Substantia nigra (tissue), 51 donors: ENCODE measurements at places on chromosomes 7 and 10.

GRCh38 chr10:13773496-13774170 lies 186.9 kb downstream of the PRPF18 start:
- no peak for DNase-seq

DNA sequence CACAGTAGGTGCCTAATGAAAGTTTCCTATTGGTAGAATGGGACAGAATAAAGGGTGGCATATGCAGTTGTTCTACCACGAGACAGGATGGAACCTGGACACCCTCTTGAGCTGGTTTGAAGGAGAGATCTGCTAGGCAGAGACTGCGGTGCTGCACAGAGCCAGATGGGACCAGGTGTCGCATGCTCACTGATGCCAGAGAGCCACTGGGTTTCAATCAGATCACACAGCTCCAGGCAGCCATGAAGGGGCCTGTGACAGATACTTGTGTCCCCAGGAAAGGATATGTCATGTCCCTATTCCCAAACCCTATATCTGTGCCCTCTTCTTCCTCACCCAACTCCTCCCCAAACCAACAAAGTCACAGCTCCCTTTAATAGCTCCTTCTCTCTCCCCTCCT lies 235.7 kb downstream of the PRPF18 start:
- no peak for DNase-seq

GRCh38 chr7:107506674-107507339 lies 37.0 kb downstream of the GPR22 start:
- DNase-seq: no peak

GRCh38 chr10:121187391-121187790 lies 336.2 kb downstream of the WDR11 start:
- DNase-seq: no peak

DNA sequence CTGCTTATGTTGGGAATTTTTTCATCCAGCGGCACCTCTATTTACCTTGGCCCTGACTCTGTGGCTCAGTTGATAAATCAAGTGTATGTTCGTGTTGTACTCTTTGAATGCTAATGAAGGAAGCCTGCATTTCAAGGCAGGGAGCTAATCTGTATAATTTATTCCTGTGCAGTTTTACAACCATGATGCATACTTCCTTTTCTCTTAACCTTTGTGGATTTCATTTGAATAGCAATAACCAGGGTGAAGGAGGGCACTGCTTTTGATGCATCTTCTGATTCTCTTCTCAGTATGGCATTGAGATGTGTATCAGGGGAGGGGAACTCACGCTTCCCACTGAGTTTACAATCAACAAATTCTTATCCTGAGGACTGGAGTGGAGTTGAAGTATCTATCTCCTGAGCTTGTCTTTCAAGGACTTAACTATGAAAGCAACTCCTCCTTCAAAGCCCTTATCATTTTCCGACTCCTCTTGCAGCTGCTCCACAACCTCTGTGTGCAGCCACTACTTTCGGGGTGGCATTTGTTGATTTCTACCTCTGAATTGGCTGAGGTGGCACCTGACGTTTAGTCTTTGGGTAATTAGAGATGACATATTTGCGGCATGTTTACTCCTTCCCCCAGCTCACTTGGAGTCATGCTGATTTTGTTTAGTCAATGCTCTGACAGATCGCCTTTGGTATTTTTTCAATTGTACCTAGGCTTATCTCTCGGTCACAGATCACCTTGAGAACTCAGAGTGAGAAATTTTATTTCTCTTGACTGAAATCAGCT lies 275.2 kb downstream of the PHTF2 start:
- no peak for DNase-seq

- DNase-seq: no peak
Measured at GRCh38 chr10:56090914-56091540, 270.0 kb downstream of the ZWINT start.

DNA sequence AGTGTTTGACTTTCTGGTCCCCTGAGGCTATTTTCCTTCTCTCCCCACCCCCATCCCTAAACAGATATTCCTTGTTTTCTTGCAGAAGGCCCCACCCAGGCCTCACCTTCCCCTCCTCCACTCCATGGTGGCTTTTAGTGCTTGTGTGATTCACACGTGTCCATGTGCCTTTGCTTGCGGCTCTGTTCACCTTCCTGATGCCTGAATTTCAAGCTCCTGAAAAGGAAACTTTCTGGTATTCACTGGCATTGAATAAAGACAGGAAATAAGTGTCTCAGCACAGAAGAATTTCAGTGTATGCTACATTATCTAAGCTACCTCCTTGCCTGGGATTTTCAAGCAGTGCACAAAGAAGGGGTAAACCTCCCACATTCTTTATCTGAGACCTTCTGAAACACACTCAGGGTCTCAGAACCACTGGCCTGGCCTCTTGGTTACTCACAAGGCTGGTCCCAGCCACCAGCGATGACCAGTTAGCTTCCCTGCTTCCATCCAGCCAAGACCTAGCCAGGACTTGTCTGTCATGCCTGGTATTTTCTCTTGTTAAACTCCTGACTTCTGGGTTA lies 17.2 kb upstream of the UBE2H start:
- no peak for DNase-seq

GRCh38 chr10:102509387-102509786 lies 5.6 kb downstream of the SUFU start:
- no peak for DNase-seq

DNA sequence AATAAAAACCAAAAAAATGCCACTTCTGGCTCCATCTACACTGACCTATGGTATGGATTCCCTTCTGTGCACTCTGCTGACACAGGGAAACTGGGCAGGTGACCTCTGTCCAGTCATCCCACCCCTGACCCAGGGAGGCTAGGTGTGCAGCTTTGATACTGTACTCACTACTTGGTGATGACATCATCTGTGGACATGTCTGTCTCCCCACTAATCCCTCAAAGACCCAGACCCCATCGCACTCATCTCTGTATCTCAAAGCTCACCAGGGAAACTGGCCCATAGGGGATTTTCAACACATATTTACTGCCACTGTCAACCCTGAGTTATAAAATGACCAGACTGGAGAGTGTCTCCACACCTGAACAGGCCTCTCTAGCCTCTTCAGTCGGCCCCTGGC lies 10.6 kb downstream of the SGMS1 start:
- DNase-seq: no peak

DNA sequence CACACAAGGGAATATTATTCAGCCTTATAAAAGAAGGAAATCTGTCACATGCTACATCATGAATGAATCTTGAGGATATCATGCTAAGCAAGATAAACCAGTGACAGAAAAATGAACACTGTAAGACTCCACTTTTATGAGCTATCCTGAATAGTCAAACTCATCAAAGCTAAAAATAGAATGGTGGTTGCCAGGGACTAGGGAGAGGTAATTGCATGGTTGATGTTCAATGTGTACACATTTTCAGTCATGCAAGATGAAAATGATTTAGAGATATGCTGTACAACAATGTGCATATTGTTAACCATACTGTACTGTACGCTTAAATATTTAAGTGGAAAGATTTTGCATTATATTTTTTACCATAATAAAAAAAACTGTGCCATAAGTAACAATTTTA lies 1349.1 kb downstream of the XPNPEP1 start:
- no peak for DNase-seq

- DNase-seq: no peak
Measured at GRCh38 chr10:128061306-128062300, 64.6 kb downstream of the MKI67 start.

DNA sequence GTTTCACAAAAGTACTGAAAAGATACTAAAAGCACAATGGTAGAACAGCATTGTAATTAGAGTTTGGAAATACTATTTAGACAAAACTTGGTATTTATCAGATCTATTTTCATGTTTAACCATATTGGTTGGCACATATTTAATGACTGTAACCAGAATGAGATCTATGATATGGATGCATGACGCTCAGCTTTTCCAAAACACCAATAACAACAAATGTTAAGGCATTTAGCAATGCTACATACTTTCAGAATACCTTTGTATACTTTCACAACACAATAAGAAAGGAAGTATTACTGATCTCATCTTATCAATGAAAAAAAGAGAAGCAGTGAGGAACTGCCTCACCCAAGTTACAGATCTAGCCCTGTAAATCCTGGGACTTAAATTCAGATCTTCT lies 74.8 kb downstream of the THSD7A start:
- no peak for DNase-seq

DNA sequence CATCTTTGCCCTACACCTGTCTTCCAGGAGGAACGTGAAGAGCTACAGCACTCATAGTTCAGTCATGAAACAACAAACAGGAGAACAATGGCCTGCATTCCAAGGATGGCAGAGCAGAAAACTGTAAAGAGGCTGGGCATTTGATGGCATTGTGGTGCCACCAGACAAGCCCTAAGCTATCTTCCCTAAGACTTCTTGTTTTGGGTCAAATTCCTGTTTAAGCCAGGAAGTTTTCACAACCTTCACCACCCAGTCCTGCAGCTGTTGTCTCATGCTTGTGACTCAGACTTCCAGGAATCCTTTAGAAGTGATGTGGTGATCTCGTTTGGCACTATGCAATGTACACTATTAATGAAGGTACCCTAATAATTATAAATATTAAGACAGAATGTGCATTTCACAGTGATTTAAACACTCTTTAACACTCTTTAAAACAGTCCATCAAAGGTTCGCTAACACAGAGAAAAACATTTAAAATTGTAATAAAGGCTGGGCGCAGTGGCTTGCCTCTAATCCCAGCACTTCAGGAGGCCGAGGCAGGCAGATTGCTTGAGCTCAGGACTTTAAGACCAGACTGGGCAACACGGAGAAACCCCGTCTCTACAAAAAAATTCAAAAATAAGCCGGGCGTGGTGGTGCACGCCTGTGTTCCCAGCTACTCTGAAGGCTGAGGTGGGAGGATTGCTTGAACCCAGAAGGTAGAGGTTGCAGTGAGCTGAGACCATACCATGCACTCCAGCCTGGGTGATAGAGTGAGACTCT lies 2.7 kb upstream of the HERPUD2 start:
- DNase-seq: no peak

DNA sequence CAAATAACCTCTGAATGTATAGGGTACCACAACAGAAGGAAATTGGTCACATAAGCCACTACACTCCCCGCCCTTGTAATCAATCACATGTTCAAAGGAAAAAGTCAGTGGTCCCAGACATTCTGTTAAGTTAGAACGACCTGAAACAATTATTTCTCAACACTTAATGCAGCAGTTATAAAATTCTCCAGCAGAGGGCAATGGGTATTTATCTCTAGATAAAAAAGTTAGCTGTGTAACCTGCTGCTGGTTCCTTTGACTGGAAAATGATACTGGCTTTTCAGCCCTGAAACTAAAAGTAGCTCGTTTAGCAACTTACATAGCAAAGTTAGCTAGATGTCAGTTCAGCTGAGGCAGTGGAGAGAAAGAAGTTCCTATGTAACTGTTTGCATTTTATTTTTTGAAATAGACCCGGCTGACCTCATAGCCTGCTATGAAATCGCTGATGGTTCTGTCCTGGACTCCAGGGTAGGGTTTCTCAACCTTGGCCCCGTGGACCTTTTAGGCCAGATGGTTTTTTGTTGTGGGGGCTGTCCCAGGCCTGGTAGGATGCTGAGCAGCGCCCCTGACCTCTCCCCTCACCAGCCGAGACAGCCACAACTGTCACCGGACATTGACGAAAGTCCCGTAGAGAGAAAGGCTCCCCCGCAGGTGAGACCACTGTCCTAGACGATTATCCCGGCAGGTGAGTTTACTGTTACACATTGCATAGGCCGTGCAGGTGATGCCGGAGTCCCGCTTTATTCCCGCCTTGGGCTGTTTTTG lies 40.2 kb upstream of the PROSER2 start:
- no peak for DNase-seq

- no peak for DNase-seq
Measured at GRCh38 chr7:151250181-151251132, 2.0 kb upstream of the SMARCD3 start.

- no peak for DNase-seq
Measured at GRCh38 chr10:133071733-133072132, 16.0 kb upstream of the ADGRA1 start.

- DNase-seq: no peak
Measured at GRCh38 chr10:86225103-86225782, 141.4 kb downstream of the GRID1 start.

- no peak for DNase-seq
Measured at GRCh38 chr7:65925040-65925439, 52.2 kb downstream of the VKORC1L1 start.

DNA sequence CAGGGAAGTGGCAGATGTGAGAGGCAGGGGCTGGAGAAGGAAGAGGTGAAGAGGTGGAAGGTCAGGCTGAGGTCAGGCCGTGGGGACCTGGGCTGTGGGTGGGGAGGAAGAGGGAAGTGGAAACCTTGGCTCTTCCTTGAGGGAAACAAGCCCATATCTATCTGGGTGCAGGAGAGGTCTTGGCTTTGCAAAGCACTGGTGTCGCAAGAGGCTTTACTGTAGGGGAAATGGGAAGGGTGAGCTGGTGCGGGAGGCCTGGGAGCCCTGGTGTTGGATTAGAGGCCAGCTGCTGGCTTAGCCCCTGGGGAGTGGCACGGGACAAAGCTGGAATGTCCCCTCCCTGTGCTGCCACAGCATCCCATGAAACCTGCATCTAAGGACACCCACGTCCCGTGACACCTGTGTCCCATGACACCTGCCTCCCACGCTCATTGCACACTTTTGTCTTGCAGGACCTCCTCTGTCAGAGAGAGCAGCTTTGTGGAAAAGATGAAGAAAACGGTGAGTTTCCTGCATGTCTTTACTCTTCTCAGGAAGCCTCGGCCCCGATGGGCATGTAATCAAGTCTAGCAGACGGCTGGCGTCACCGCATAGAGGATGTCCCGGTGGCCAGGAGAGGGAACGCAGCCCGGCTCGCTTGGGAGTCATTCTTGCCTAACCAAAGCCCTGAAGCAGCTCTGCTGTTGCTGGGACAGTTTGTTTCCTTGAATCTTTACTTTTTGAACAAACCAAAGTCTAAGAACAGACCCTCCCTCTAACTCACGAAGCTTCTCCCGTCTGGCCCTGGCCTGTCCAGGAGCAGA lies 22.2 kb downstream of the TMEM120A start:
- DNase-seq: no peak

DNA sequence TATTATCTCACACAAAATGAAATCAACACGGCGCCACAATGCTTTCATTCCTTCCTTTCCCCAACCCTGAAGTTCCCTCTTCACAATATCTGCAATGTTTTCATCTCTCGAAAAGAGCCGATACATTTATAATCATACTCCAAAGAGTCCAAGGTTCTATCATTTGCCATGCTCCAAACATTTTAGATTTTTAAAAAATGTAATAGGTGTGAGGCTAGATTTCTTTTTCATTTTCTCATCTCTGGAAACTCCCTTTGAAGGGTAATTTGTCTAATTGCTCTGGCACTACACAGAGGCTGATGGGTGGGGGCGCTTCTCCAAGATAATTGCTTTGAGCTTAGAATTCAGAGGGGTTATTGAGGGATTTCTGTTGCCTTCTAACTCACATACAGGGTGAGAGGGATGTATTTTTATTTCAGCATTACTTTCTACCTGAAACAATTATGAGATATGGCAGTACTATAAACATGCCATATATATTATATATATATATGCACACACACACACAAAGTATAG lies 4.9 kb downstream of the DLX5 start:
- DNase-seq: no peak
